HEK293T (cell line): ENCODE measurements at places on chromosomes 5 and 9.

DNA sequence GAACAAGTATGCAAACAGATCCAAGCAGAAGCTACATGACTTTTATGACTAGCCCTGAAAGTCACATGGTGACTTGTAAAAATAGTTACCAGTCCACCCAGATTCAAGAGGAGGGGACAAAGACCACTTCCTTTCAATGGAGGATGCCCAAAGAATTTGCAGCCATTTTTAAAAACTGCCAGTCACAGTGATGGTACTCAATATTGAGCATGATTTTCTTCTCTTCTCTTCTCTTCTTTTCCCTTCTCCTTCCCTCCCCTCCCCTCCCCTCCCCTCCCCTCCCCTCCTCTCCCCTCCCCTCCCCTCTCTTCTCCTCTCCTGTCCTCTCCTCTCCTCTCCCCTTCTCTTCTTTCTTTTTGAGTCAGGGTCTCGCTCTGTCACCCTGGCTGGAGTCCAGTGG is 286.9 kb downstream of the PARP8 start:
- no peak for DNase-seq

DNA sequence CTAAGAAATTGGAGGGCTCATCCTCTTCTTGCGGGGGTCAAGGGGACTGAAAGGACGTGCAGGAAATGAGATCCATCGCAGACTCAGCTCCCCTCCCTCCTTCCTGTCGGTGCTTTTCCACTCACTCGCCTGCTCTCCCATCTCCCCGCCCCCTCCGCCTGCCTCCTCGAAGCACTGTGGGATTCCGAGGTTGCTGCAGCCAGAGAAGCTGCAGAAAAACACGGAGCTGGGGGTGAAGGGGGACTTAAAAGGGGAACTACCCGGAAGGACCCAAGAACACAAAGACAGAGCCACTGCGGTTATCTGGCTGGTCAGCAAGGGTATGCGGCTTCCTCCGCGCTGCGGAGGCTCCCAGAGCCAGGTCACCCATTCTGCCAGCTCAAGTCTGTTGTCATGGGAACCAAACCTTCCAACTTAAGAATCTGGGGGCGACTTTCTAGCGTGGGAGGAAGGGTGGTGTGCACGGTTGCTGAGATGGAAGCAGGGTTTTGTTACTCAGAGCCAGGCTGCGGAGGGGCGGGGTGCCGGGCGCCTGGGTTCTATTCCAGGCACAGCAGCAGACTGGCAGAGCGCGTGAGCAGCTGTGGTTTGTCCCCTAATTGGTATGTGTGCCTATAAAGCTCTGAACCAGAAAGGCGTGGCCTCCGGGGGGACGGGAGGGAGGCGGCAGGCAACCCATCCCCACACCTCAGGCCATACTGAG is 24.9 kb downstream of the PCDHGC5 start:
- no peak for DNase-seq

- DNase-seq = no peak
These were observed 64.7 kb downstream of the FRMD3 start for GRCh38 chr9:83473488-83473971.

- DNase-seq = peak; percentile 77
These were observed 59.3 kb downstream of the FSTL4 start for GRCh38 chr5:133552925-133553525.

GRCh38 chr9:38110476-38110875 is 41.4 kb upstream of the SHB start:
- DNase-seq = no peak

DNA sequence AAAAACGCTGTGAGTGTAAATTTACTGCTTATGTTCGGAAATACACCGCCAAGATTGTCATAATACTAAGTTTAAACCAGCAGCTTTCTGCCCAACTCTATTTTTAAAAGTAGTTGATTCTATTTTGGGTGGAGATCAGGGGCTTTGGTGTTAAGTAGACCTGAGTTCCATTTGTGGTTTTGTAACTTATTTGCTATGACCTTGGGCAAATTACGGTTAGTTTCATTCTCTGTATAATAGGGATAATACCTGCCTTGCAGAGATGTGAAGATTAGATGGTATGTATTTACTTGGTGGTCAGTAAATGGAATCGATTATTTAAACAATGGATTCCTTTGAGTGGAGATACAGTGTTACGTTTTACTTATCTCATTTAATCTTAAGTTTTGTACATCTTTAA is 1.6 kb downstream of the RAD23B start:
- DNase-seq = no peak

DNA sequence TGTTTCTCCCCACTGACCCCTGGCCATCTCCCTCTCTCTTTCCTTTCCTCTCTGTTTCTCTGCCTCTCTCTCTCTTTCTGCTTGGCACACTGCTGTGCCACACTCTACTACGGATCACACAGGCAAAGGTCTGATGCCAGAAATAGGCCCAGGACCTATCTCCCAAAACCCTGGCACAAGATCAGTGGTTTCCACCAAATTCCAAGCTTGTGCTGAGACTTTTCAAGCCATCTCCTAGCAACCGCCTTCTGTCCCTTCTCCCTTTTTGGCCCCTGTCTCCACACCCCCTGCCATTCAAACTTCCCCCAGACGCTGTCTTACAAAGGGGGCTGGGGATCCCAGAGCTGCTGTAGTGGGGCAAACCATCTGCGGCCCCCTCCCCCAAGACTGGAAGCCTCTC is 38.5 kb upstream of the RARS1 start:
- no peak for DNase-seq

GRCh38 chr5:99721506-99721905 is 792.7 kb upstream of the CHD1 start:
- no peak for DNase-seq

- no peak for DNase-seq
These were observed 3.6 kb upstream of the JADE2 start for GRCh38 chr5:134521841-134522240.

GRCh38 chr9:106916466-106917235 is 53.7 kb downstream of the ZNF462 start:
- DNase-seq = no peak

DNA sequence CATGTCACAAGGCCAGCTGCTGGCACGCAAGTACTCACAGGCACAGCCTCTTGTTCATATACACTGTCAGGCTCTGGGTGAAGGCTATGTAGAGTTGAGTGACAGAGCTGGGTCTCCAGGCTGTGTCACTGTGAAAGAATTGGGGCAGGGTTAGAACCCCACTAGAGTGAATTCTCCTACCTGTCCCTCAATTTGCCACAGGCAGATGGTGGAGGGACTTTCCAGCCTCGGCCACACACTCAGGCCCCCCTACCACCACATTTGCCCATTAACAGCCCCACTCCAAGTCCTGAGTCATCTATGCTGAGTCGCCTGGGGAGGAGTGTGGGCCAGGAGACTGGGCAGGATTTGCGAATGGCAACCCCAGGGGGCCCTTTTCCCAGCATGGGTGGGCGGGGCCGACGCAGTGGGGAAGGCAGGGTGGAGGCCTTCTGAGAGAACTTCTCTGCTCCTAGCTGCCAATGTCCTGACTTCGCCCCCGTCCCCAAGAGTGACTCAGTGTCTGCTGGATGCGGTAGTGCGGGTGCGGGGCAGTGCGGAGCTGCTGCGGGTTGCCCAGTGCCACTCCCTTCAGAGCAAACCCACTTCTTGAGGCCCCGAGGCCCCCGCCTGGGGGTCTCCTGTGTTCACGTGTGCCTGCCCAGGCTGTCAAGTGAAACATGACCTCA is 50.3 kb upstream of the PSD2 start:
- peak; percentile 52 for DNase-seq
